Astrocyte (in vitro differentiated cells and primary cell): ENCODE measurements at places on chromosomes 11 and 22. TPM values are rescaled to one million over a fixed set of nuclear protein-coding genes. Genes with fewer than 3 reads are reported as not detected.

Gene OR51B5
- not detected in 2 replicates for total RNA-seq

Gene FIBP
- 67.4 and 68.7 TPM in 2 replicates for total RNA-seq

Gene SCGB1A1
- not detected in 2 replicates for total RNA-seq

Gene ANGPTL5
- total RNA-seq: not detected in 2 replicates

Gene APOA4
- total RNA-seq: not detected in 2 replicates

Gene ZNF202
- 8.6 and 11.3 TPM in 2 replicates for total RNA-seq

Gene MMP27
- not detected in 2 replicates for total RNA-seq

Gene TEF
- 5.9 and 6.3 TPM in 2 replicates for total RNA-seq

Gene RHOD
- 29.8 and 30.4 TPM in 2 replicates for total RNA-seq

Gene DDTL
- 0.75 and 1.4 TPM in 2 replicates for total RNA-seq

Gene MMP1
- total RNA-seq: 0.38 and 0.64 TPM in 2 replicates

Gene TRIM6
- 17.6 and 23.9 TPM in 2 replicates for total RNA-seq

Gene NAV2
- total RNA-seq: 17.6 and 20.6 TPM in 2 replicates

Gene GRAMD4
- total RNA-seq: 14.3 and 17.8 TPM in 2 replicates

Gene MISFA
- 2.7 and 2.9 TPM in 2 replicates for total RNA-seq

Gene NXPE2
- total RNA-seq: 0.11 and 0.41 TPM in 2 replicates

Gene TPBGL
- total RNA-seq: 0.20 and 0.41 TPM in 2 replicates

Gene LRRC74B
- 0.19 TPM in 1 of 2 replicates, not detected in the other for total RNA-seq

Gene SCN2B
- 0.18 and 0.29 TPM in 2 replicates for total RNA-seq
